Upper lobe of left lung (tissue), 6 donors: ENCODE measurements at places on chromosomes 16 and 17.

DNA sequence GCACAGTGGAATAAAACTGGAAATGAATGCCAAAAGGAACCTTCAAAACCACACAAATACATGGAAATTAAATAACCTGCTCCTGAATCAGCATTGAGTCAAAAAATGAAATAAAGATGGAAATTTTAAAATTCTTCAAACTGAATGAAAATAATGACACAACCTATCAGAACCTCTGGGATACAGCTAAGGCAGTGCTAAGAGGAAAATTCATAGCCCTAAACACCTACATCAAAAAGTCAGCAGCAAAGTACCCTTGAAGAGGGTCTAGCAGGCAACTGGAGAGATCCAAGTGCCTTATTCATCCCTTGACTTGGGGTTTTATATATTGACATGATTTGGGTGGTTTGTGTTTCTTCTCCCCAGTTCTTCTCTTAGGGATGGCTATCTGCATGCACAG is 294.1 kb downstream of the PMP22 start:
- no peak for DNase-seq

DNA sequence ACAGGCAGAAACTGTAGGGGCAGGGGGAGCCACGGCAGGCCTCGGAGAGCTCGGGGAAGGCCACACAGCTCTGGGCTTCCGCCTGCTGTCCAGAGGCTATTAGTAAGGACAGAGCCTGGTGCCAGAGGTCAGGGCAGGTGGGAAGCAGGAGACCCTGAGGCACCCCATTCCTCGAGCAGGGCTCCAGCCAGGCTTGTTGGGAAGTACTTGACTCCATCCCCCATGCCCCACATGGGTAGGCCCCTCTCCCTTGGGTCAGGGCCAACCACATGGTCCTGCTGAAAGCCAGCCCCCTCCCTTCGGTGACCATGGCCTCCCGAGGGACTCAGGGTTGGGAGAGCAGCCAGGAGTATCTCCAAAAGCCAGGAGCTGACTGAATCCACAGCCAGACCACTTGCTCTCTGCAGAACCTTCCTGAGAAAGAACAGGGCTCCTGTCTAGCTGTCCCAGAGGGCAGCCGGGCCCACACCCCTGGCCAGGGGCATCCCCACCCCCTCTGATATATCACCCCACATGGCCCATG is 17.4 kb upstream of the MPRIP start:
- DNase-seq, result no peak

DNA sequence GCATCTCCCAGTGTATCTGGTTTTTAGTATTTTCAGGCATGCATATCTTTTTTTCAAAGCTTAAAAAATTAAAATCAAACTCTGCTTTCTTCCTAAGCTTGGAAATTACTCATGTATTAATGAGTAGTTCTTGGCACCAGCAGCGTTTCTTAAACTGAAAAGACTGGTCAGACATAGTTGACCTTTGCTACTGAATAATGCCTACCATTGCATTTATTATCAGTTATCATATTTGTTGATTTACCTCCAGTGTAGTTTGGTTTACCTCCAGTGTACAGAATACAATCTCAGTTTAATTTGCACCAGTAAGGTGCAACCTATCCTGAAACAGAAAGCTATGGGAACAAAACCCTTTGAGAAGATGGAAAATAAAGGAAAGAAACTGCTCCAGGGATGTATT is 34.5 kb upstream of the EVI2A start:
- no peak for DNase-seq

DNA sequence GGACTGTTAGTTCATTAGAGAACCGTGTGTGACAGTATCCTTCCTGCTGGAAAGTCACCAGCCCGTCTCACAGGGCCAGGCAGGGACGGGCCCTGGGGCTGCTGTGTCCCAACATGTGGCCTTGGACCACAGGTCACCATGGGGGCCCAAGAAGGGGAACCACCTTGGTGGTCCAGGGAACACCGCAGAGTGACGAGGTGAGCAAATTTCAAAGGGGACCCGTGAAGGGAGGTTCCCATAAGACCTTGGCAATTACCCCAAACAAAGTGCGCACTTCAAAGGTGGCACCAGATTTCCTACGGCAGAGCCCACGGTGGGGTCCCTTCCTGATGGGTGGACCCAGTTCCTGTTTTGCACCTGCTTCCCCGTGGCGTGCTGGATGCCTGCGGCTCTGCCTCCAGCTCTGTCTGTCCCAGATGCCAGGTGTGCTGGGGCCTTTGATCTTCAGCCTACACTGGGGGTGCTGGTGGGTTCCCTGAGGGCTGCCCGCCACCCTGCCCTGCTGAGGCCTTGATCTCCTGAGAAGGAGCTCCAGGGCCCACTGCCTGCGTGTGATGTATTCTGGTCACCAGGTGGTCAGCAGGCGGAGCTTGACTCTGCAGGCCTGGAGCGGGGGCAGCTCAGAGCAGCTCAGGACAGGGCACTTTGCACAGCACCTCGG is 27.0 kb downstream of the SLC7A5 start:
- no peak for DNase-seq
